ENCODE measurements at places on chromosomes 5 and 9. TPM values are rescaled to one million over a fixed set of nuclear protein-coding genes. Genes with fewer than 3 reads are reported as not detected.

OTULINL gene
- 1.0 TPM for total RNA-seq

CNOT8 gene
- 92.4 TPM for total RNA-seq

GRCh38 chr9:34502471-34502870 lies 20.3 kb downstream of the ENHO start:
- DNase-seq = no peak

- no peak for DNase-seq
Observed at GRCh38 chr5:174807471-174807870, 83.1 kb downstream of the MSX2 start.

GRCh38 chr9:87630266-87630665 lies 95.7 kb upstream of the CTSL start:
- no peak for DNase-seq

All from kidney epithelial cell (primary cell).